ENCODE measurements at places on chromosomes 3 and 15.

- DNase-seq: no peak
These were observed 121.9 kb upstream of the ARHGEF3 start for GRCh38 chr3:56923526-56924224.

- no peak for DNase-seq
These were observed 7.0 kb downstream of the FILIP1L start for GRCh38 chr3:100107221-100107814.

GRCh38 chr3:73547427-73548248 is 77.1 kb downstream of the PDZRN3 start:
- no peak for DNase-seq

GRCh38 chr3:29484633-29485032 is 203.8 kb downstream of the RBMS3 start:
- DNase-seq: no peak

Measured in coronary artery (tissue), 2 donors.